RPMI7951 (cell line): ENCODE measurements at places on chromosomes 7 and 10.

GRCh38 chr7:79691074-79691473 lies 237.6 kb upstream of the MAGI2 start:
- no peak for DNase-seq

DNA sequence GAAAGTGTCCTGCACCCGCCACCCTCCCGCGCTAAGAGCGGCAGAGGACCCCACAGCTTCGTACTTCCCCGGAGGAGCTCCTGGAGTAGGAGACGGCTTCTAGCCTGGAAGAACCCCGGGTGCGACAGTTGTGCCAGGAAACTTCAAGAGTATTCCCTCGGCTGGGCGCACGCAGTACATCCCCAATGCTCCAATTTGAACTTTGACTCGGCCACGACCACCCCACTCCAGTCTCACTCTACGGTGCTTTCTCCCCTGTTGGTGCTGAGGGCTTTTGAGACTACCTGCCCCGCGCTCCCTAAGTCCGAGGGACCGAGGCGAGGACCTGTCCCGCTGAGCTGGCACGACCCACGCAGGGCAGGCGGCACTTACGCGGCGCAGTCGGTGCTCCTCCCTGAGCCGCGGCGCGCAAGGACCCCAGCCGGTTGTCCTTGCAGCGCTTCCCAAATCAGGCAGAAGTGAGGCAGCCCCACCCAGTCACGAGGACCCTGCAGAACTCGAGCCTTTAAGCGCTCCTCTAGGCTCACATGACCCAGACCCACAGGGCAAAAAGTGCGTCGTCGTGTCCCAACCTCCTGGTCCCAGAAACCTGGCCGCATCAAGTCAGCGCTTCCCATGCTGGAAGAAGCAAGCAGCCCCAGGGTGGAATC lies at the start of gene CPVL:
Gene CPVL (minus strand): TSS at position 481 of the 650 bp plus-strand sequence. CDS start 25,476 bp downstream, outside the sequence.
- peak; percentile 18 for DNase-seq

- DNase-seq = peak; percentile 35
Measured at GRCh38 chr10:66799474-66799873, 126.4 kb upstream of the LRRTM3 start.

GRCh38 chr7:30796105-30796869 lies 25.1 kb downstream of the MINDY4 start:
- DNase-seq = peak; percentile 83

DNA sequence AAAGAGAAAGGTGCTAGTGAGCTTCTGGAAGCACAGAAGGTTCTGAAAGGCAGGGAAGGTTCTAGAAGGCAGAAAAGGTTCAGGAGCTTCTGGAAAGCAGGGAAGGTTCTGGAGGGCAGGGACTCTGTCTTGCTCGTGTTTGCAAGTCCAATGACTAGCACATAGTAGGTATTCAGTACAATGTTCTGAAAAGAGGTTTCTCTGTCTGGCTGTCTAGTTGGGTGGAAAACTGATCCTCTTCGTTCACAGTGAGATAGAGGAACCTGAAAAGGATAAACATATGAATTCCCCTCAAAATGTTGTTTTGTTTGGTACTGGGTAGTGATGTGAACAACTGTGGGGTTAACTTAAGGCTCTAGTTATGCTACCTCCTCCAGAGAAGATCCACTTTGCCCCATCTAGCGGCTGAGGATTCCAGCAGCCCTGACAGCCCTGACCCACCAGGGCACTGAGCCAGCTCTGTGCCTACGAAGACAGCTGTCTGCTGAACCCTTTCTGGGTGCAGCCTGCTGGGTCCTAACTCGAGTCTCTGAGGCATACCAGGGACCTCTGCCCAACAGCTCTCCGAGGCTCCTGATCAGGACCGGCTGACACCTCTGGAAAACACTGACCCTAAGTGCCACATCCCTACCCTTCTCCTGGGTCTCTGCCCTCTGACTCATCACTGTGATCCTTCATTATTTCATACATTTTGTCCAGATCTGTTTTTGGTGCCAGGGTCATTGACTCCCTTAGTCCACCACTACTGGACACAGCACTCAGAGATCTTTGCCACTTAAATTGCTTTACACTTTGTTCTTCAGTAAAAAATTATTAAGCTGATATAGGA lies 15.4 kb downstream of the PTPRN2 start:
- DNase-seq = peak; percentile 14

DNA sequence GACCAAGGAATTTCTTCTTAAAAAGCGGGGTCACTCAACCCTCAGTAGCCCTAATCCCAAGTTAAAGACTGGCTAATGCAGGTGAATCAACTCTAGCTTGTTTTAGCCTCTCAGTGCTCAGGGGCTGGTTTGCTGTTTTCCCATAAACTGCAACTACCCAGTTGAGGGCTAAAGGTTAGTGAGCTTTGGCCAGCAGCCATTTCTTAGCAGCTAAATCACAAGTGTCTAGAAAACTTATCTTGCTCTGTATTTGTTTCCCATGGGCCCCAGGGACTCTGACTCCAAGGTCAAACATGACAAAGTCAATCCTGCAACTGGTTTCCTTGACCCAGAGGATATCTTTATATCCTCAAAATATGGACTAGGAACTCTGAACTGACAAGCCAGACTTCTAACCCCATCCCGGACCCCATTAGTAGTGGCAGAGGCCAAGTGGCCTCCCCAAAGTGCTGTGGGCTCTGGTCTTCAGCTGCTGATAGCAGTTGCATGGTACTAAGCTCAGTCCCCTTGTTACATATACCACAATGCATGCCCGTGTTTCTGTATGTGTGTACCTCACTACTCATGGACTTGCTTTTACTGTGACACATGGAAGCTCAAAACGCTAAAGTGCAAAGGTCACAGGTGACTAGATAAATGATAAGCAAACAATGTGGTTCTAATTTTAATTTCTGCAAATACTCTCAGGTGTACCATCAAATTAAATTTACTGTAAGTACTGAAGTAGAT lies 793.0 kb upstream of the IGFBP3 start:
- DNase-seq = peak; percentile 41
